ENCODE measurements at places on chromosomes 11 and 22. TPM values are rescaled to one million over a fixed set of nuclear protein-coding genes. Genes with fewer than 3 reads are reported as not detected.

DNAJB7 gene
- not detected for total RNA-seq

GRCh38 chr11:38718049-38718448 is 2120.0 kb upstream of the RAG2 start:
- H3K27ac ChIP-seq = no peak overlapping the region
- H3K4me1 ChIP-seq = no peaks in the 10 kb centered on the region
- H3K27me3 ChIP-seq = no peaks in the 10 kb centered on the region
- no peak for DNase-seq
- H3K36me3 ChIP-seq = no peaks in the 10 kb centered on the region

GRCh38 chr11:75276686-75277085 is 36.1 kb downstream of the TPBGL start:
- peaks cover 49% of the 10 kb centered on the region for H3K4me1 ChIP-seq
- peak overlapping the region; percentile 96 for H3K27ac ChIP-seq
- DNase-seq = peak; percentile 1
- no peaks in the 10 kb centered on the region for H3K27me3 ChIP-seq

OR8G5 gene
- total RNA-seq = not detected

DNA sequence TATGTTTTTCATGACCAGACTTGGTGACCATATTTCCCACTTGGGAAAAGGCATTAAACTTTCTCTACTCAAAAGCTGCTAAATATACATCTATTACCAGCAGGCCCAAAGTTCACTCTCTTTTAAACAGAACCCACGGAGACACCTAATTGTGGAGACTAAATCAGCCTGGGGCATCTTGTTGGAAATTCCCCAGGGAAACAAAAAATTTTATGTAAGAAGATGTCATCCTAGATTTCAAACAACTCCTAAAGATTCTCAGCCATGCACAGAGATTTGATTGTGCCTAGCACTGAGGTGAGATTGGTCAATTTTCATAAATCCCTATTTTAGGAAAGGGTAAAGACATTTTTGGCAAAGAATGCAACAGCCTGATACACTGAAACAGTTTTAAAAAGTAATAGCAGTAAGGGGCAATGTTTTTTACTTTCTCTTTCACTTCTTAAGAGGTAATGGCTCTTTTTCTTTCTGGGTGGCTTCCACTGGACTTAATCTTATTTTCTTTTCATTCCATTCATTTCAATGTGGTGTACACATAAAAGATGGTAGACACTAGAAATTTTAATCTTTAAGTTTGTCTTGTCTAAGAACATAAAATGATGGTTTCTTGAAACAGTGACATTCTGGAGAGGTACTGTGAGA is 9.6 kb downstream of the OR52N2 start:
- peak overlapping the region; percentile 48 for H3K4me3 ChIP-seq
- H3K27ac ChIP-seq = peak overlapping the region; percentile 55
- peaks cover 10% of the 10 kb centered on the region for H3K4me1 ChIP-seq
- no peaks in the 10 kb centered on the region for H3K27me3 ChIP-seq
- no peak for DNase-seq
- H3K36me3 ChIP-seq = no peaks in the 10 kb centered on the region

GRCh38 chr11:93084727-93085505 is 112.9 kb downstream of the SLC36A4 start:
- H3K36me3 ChIP-seq = no peaks in the 10 kb centered on the region
- H3K4me1 ChIP-seq = no peaks in the 10 kb centered on the region
- no peak for DNase-seq
- no peak overlapping the region for H3K27ac ChIP-seq
- no peak overlapping the region for H3K4me3 ChIP-seq

- no peak for DNase-seq
- no peaks in the 10 kb centered on the region for H3K4me1 ChIP-seq
- H3K36me3 ChIP-seq = no peaks in the 10 kb centered on the region
Measured at GRCh38 chr11:116826751-116827431, 2.8 kb upstream of the APOC3 start.

SERHL2 gene
- total RNA-seq = 1.4 TPM

DNA sequence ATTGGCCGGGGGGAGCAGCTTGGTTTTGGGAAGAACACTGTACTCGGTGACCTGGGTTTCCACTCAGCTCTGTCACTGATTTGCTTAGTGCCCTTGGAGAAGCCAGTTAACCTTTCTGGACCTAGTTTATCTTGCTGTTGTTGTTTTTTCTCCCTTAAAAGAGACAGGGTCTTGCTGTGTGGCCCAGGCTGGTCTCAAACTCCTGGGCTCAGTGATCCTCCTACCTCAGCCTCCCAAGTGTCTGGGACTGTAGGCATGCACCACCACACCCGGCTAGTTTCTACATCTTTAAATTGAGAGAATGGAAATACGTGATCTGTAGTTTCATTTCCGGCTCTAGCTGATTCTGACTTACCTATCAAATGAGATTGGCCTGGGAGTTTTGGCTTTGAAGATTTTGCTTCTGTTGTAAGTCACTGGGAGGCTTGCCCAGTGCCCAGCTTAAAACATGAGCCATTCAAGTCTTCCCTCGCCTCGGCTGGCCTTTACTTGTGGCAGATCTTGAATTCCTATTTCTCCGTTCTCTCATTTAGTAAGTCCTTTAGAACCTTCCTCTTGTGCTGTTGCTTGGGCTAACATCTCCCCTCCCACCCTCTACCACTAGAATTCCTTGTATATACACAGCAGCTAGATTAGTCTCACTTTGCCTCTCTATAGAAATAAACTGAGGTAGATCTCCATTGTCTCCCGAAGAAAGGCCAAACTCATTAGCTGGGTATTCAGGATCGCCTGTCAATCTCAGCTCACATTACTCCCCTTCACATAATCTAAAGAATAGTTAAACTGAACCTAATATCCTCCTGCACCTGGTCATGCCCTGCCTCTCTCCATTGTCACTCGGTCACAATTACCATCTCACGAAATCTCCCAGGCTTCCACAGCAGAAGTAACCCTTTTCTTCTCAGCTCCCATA is 87.7 kb upstream of the SLC25A18 start:
- H3K4me3 ChIP-seq = no peak overlapping the region
- H3K36me3 ChIP-seq = no peaks in the 10 kb centered on the region
- H3K27me3 ChIP-seq = peaks cover 19% of the 10 kb centered on the region
- no peak overlapping the region for H3K27ac ChIP-seq
- DNase-seq = no peak

GRCh38 chr11:119367661-119368120 is 13.8 kb downstream of the USP2 start:
- peaks cover 6% of the 10 kb centered on the region for H3K4me1 ChIP-seq
- no peak for DNase-seq
- H3K27ac ChIP-seq = no peak overlapping the region
- no peaks in the 10 kb centered on the region for H3K36me3 ChIP-seq
- H3K27me3 ChIP-seq = peaks cover 41% of the 10 kb centered on the region

OR8D4 gene
- not detected for total RNA-seq

PLAAT4 gene
- 24.1 TPM for total RNA-seq

- H3K27me3 ChIP-seq = no peaks in the 10 kb centered on the region
- no peak overlapping the region for H3K27ac ChIP-seq
- H3K4me3 ChIP-seq = no peak overlapping the region
Measured at GRCh38 chr11:61886643-61887042, 4.7 kb downstream of the FADS3 start.

DNA sequence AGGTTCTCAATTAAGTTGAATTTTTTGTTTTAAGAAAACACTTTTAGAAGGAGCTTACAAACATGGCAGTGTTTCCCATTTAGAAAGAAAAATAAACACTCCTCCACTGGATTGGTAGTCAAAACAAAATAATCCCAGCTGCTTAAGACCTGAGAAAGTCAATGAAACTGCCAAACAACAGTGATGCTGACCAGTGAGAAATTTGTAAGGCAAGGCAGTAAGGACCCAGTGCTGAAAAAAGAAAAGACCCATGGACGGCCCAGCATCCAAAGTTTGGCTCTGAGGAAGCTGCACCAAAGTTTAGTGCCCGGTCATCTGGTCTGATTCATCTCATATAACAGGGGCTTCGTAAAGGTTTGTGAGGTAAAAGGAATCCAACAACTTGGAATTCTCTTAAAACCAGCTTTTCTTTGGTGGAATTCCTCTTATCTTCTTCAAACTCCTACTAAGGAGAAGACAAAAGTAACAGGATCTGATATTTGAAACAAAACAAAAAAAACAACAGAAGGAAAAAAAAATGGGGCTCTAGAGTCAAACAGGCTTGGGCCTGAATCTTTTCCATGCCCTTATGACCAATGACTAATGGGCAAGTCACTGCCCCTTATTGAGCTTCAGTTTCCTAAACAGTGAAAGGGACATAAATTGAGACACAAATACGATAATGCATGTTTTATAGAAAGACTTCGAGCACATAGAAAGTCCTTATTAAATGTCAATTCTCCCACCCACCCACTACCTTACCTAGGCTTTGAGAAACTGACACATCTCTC is 383.0 kb upstream of the NARS2 start:
- peaks cover 22% of the 10 kb centered on the region for H3K27me3 ChIP-seq
- DNase-seq = no peak
- H3K4me3 ChIP-seq = no peak overlapping the region
- peaks cover 4% of the 10 kb centered on the region for H3K4me1 ChIP-seq

DNA sequence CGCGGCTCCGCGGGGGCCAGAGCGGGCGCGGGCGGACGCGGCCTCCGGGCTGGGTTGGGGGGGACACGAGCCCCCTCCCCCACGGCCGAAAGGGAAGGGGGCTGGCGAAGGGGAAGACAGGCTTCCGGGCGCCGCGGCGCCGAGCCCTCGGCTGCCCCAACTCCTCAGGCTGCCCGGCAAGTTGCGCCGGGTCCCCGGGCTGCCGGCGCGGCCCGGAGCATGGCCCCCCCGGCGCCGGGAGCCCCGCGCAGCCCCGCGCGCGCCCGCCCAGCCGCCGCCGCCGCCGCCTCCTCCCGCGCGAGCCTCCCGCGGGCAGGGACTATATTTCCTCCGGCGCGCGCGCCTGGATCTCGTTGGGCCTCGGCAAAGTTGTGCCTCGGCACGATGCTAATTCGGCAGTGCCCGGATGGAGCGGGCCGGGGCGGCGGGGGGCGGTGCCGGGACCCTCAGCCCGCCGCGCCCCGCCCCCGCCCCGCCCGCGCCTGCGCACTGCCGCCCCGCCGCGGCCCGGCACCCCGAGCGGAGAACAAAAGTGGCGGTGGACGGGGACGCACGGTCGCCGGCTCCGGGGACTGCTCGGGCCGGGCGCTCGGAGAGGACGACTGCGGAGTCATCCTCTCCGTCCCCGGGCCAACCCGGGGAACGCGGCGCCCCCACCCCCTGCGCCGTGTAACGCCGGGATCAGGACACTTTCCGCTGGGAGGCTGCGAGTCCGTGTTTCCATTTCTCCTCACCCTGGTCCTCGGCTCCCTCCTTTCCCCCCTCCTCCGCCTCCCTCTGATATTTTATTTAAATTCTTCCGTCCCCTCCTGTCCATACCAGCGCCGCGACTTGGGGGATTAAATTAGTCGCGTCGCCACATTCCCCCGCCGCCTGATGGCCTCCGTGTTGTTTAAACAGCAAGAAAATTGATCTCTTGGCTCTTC is at the start of gene PHF21B:
TSS of gene PHF21B (minus strand) at position 400 of the 926 bp plus-strand sequence. CDS start 456 bp downstream, outside the sequence.
- H3K36me3 ChIP-seq = no peaks in the 10 kb centered on the region
- no peak within 1 kb of the TSS for H3K27ac ChIP-seq
- H3K4me3 ChIP-seq = peak within 1 kb of the TSS; percentile 75
- peak; percentile 51 for DNase-seq

GVQW3 gene
- total RNA-seq = 4.2 TPM

SCGB1A1 gene
- total RNA-seq = not detected

DNA sequence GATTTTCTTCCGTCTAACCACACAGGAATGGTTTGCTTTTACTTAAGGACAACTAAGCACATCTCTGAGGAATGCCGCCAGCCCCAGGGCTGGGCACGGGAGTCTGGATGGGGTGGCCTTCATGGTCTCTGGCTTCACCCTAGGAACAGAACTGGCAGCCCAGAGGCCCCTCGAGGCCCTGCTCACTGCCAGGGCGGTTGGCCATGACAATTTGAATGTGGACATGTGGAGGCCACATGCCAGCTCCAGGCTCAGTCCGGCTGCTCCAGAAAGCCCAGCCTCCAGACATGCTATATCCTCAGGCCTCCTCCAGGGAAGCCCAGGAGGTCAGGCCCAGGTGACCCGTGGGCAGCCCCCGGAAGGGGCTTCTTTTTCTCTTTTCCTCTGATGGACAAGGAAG is 84.0 kb upstream of the FGF3 start:
- no peak overlapping the region for H3K4me3 ChIP-seq
- no peaks in the 10 kb centered on the region for H3K36me3 ChIP-seq
- H3K4me1 ChIP-seq = no peaks in the 10 kb centered on the region
- no peak overlapping the region for H3K27ac ChIP-seq
- H3K27me3 ChIP-seq = peaks cover 6% of the 10 kb centered on the region

DNA sequence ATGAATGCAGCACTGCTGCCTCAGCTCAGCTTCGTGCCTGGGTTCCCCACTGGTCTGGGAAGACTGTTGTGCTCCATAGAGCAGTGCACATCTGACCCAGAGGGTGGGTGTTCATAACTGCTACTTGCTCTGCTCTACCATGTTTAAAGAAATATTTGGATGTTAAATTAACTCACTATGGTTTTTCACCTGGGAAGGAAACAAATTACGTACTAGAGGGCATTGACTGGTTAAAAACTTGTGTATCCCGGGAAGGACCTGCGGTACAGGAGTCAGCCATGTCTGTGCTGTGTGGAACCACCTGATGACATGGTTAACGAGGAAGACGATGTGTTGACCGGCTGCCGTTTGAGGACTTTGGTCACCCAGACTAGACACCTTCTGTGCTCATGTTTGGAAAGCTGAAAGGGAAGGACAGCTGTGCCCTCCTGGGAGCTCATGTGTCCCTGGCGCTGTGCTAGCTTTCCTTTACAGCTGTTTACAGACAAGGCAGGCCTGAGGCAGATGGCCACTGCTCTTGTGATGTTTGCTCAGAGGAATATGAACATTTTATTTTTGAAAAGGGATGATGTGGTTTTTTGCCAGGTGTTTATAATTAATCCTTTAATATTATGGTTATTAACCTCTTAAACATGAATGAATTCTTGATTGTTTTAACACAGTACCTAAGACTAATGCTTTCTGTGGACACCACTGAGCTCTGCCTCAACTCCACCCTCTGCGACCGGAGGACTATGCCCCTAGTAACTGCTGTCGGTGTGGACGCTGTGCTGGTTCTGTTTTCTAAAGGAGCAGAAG is 14.3 kb upstream of the AIFM3 start:
- H3K4me1 ChIP-seq = peaks cover 24% of the 10 kb centered on the region
- H3K27me3 ChIP-seq = peaks cover 11% of the 10 kb centered on the region
- H3K36me3 ChIP-seq = peaks cover 20% of the 10 kb centered on the region
- no peak overlapping the region for H3K27ac ChIP-seq

OSBP2 gene
- 0.58 TPM for total RNA-seq

DNA sequence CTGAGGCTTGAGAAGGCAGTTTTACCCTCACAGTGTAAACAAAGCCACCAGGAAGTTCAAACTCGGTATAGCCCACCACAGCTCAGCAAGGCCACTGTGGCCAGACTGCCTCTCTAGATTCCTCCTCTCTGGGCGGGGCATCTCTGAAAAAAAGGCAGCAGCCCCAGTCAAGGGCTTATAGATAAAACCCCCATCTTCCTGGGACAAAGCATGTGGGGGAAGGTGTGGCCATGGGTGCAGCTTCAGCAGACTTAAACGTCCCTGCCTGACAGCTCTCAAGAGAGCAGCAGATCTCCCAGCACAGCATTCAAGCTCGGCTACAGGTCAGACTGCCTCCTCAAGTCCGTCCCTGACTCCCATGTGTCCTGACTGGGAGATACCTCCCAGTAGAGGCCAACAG is 69.7 kb downstream of the TTC28 start:
- H3K4me1 ChIP-seq = no peaks in the 10 kb centered on the region
- peaks cover 61% of the 10 kb centered on the region for H3K27me3 ChIP-seq
- H3K4me3 ChIP-seq = no peak overlapping the region
